ENCODE measurements at places on chromosomes 1 and 21.

DNA sequence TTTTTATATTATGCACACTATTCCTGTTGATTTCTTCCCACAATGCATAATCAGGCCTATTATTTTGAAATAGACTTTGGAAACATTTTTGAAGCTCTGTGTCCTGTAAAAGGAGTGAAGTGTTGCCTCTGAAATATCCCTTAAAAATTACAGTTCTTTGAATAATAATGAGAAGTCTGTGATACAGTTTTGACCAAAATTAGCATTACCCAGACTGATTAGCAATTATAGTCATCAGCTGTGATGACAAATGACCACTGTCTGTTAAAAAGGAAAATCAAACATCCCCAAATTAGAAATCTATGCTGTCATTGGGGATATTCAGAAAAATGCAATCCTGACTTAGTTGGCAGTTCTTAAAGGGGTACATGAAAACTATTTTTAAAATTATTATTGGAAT, 63.7 kb downstream of the PTGS2 start:
- DNase-seq, result no peak

GRCh38 chr1:10866321-10867093, 70.1 kb upstream of the CASZ1 start:
- no peak for DNase-seq

DNA sequence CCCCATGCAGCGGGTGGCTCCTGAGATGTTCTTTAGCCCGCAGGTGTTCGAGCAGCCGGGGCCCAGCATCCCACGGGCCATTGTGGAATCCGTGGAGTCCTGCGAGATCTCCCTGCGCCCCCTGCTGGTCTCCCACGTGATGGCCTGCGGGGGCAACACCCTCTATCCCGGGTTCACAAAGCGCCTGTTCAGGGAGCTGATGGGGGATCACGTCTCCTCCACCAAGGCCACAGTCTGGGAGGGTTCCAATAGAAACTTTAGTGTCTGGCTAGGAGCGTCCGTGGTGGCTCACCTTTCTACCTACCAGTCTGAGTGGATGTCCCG, 71.0 kb downstream of the ACTL8 start:
- peak; percentile 55 for DNase-seq

DNA sequence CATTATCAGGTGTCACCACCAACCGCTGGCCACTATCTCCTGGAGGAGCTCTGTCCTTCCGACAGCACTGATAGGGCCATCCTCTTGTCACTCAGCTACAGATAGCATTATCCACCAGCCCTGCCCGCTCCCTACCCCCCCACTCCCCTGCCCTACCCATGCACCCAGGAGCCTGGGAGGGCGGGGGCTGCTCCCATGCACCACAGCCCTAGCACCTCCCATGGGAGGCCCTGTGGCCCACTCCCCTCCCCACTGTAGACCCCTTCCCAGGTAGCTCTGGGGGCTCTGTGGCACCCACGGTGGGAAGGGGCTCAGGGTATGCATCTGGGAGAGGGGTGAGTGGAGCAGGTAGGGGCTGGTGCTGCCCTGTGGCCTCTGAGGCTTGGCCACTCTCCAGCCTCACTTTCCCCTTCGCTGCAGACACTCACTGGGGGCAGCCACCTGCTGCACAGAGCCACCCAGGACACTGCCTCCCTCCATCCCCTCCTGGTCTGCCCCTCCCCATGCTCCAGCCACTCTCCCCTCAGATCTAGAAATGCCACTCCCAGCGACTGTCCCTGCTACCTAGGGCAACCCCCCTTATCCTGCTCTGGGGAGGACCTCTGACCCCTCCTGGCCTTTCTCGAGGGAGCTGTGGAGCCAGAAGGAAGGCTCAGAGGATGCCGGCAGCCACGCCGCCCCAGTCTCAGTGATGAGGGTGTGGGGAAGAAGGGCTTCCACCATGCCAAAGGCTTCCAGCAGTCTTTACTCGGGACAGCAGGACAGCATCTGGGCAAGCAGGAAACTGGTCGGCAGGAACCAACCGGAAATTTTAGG, 58.5 kb downstream of the WNT9A start:
- DNase-seq, result no peak

DNA sequence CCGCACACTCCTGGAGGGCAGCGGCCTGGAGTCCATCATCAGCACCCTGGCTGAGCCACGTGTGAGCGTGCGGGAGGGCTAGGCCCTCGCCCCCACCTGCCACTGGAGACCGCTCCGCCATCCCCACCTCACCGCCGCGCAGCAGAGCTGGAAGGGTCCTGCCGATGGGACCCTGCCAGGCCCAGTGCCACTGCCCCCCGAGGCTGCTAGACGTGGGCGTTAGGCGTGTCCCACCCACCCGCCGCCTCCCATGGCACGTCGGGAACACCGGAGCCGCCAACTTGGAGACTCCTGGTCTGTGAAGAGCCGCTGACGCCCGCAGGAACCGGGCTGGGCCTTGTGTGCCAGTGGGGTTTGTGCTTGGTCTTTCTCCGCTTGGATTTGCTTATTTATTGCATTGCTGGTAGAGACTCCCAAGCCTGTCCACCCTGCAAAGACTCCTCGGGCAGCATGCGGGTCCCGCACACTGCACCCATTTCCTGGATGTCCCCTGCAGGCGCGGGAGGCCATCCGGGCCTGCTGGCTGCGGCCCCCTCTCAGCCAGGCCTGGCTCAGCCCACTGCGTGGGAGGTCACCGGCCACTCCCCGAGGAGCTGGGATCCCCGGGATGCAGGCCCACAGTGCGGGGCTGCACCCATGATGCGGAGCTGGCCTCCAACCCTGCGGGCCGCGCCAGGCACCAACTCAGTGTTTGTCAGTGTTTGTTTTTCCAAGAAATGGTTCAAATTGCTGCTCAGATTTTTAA, 6.0 kb downstream of the LY9 start:
- DNase-seq, result no peak

GRCh38 chr1:197306381-197307062, 38.5 kb downstream of the CRB1 start:
- DNase-seq, result no peak

DNA sequence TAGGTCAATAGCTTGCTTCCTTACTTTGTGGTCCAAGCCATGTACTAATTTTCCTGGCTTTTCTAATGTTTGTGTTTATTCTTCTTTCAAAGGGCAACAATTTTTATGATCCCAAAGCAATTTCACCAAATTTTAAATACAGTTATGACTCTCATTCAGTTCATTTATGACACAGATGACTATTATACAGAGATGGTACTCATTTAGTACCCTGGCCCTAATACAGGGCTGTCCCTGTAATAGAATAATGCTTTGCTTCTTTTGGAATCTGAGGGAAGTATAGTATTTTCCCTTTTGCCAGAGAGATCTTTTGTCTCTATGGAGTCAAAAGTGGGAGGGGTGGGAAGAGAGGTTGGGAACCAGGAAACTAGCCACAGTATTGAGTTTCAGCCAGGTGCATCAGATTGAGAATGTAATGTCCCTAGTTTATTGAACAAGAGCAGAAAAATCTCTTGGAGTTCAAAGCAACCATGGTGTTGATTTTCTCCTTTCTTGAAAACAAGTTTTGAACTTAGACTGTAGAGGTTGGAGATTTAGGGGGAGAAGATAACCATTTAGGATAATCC, 20.4 kb downstream of the DENND2D start:
- DNase-seq, result no peak

DNA sequence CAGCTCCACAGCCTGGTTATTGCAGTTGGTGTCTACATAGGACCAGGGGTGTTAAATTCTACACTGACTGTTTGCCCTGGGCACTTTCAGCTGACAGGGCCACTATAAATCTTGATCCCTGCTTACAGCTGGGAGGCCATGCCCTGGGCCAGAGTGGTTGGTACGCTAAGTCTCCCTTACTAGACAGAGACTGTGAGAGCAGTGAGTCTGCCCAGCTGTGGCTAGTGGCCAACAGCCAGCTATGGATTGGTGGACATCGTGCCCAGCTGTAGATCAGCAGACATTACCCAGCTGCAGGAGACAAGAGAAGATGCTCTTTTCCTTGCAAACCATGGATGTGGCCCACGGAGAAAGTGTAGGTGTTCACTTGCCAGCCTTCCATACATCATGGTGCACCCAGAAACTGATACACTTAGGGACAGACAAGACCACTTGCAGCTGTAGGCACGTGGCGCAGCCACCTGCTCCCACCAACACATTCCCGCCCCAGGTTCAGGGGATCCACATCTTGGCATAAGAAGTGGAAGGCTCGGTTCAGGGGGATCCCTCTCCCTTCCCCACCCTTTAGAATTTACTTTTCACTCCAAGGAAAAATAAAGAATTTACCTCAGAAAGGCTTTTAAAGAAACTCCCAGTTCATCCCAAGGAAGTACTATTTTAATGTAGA, 16.4 kb upstream of the PAX7 start:
- DNase-seq, result no peak

GRCh38 chr1:165169729-165170128, 186.8 kb downstream of the LMX1A start:
- no peak for DNase-seq

DNA sequence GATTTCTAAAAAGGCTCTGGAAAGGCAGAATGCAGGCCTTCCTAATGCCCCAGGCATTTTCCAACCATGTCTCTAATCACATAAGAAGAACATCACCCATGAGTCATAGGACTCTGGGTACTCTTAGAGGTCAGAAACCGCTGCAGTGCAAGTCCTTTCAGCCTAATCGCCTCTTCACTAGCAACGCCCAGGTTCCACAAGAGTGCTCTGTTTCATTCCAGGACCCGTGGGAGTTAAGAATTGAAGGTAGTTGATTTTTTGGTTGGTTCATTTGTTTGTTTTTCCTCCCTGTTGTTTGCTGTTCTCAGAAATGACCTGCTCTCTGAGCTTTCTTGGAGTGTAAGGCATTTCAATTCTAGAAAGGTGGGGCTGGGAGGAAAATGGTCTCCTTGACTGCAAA, 123.2 kb downstream of the NR5A2 start:
- DNase-seq, result no peak

- DNase-seq, result no peak
Observed at GRCh38 chr1:164930241-164930640, 371.3 kb downstream of the PBX1 start.

Data from germinal center (tissue), 1 donor.